GF-D8 (cell line): ENCODE measurements at places on chromosomes 11 and 22.

GRCh38 chr11:95283650-95284049, 52.6 kb upstream of the SESN3 start:
- DNase-seq = no peak

GRCh38 chr11:65439331-65440181, 17.0 kb downstream of the NEAT1 start:
- no peak for DNase-seq

DNA sequence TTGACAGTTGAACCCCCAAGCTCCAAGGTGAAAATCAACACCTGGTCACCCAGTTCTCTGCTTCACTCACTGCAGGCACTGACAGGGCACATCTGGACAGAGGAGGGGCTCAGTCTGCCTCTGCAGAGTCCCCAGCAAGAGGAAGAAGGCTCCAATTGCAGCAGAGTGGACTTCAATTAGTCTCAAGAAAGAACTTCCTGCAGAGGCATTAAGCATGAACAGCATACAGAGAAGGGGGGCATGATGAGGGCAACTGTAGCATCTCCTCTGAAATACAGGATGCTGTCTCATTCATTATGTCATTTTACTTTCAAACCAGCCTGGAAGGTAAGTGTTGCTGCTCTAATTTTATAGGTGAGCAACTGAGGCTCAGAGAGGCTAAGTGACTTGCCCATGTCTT, 11.1 kb downstream of the GDPD5 start:
- DNase-seq = no peak

DNA sequence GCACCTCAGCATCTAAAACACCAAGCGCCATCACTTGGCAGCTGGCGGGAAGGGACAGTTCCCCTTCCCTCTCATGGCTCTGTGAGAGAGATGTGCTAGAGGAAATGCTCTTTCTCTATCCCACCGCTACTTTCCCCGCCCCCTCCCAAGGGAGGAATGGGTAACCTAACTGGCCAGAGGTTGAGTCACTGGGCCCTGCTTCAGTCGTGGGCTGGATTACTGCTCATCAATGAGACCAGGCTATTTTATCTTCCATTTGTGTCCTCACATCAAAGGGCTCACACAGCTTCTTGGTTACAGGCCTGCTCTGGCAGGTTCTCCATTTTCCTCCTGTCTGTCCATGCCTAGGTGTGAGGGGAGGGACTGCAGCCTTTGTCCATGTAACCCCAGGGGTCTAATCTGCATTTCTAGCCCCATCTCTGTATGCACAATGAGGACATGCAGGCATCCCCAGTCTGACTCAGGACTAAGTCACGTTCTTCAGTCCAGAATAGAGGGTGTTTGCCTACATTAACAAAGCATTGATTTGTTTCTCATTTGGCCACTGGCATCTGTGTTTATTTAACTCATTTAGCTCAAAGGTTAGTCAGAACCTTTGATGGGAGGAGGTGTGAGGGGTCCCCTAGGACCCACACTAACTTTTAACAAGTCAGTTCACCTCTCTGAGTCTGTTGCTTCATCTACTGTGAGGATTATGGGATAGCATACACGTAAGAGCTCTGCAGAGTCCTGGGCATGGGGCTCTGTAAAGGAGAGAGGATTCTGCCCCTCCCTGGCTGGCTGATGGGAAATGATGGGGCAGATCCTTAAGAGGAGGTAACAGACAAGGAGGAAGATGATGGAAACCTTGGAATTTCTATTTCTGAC, 99.1 kb downstream of the XRRA1 start:
- no peak for DNase-seq

GRCh38 chr11:68076371-68077042, 37.7 kb downstream of the TCIRG1 start:
- DNase-seq = no peak

GRCh38 chr22:19226428-19226827, 47.9 kb upstream of the SLC25A1 start:
- no peak for DNase-seq

GRCh38 chr11:128726458-128727139, 32.7 kb downstream of the FLI1 start:
- DNase-seq = peak; percentile 99

DNA sequence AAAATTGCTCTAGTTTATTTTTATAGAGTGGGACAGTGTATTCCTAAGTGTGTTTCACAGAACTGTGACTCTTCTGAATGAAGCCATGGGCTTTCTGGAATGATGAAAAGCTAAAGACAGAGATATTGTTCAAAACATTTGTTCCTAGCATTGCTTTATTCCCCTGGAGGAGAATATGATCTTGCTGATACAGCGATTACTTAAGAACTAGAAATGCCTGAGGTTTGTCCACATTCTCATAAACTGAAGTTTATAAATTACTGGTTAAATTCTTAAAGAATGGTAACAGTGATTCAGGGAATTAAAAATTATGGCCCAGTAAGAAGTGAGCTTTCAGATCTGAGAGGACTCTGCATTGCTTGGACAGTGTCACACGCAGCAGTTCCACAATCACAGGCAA, 690.3 kb downstream of the FAM181B start:
- no peak for DNase-seq

- DNase-seq = no peak
These were observed 55.9 kb downstream of the ENDOD1 start for GRCh38 chr11:95145430-95146060.

DNA sequence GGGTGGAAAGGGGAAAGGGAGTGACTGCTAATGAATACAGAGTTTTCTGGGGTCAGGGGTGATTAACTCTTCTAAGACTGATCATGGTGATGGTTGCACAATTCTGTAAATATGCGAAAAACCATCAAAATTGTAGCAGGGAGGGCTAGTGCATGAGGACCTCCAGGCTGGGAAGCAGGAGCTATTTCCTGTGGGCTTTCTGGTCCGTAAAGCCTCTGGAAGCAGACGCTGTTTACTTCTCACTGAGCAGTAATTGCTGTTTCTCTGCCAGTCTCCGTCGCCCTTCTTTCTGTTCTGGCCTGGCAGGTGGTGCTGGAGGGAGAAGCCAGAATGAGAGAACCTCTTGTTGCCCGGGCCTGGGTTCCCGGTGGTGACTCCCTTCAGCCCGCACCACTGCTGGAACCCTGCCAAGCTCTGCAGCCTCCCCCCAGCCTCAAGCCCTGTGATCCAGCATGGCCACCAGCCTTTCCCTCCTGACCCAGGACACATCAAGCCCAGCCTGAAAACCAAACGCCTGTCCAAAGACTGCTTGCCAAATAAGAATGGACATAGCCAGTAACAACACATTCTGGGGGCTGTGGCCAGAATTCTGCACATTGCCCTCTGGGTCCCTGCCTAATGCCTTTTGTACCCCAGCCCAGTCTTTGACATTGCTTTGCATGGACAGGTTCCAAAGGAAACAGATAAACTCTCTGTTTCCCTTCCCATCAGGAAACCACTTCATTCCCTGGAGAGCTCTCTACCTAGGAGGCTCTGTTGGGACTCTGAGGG, 201.0 kb upstream of the NAV2 start:
- no peak for DNase-seq

GRCh38 chr22:47052236-47053012, 290.0 kb downstream of the TBC1D22A start:
- no peak for DNase-seq

DNA sequence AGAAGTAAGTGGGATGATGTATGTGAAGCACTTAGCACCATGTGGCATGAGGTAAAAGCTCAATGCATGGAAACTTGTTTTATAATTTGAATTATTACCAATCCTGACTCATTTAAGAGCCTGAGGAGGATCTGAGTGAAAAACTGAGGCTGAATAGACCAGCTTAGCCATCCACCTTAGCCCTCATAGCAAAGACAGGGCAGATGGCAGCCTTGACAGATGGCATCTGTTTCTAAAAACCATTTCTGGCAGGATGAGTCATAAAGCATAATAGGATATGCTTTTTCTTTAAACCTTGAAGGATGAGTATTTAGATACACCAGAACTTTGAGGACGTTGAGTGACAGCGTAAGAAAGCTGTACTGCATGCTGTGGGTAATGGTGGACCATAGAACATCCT, 61.0 kb upstream of the NAV2 start:
- DNase-seq = no peak

GRCh38 chr11:88576741-88577140, 239.2 kb upstream of the CTSC start:
- no peak for DNase-seq

DNA sequence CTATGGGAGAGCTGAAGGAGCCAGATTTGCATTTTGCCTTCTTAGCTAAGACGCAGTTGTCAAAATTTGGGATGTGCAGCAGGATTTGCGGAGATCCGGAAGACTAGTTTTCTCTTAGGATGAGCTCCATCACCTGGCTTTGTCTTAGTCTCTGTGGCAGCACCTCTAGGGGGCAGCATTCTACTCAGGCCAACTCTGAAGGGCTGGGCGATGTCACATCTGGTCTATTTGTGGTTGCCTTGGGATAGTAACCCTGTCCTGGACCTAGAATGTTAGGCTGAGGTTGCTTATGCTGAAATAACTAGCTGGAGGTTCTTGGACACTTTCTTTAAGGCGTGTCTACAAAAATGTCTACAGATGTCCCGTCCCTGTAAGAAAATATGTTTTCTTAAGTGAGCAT, 116.2 kb downstream of the FAT3 start:
- DNase-seq = no peak

DNA sequence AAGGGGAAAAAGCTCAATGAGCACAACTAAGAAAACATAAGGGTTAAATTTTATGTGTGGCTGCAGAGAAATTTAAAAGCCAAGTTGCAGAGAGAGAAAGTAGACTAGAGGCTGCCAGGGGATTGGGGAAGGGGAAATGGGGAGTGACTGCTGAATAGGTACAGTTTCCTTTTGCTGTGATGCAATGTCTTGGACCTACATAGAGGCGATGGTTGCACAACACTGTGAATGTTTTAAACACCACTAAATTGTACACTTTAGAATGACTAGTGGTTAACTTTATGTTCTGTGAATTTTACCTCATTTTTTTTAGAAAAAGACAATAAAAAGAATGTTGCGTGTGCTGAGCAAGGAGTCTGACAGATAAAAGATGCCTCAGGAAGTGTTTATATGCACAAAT, 36.5 kb downstream of the TENM4 start:
- DNase-seq = peak; percentile 21

- DNase-seq = no peak
These were observed 2.7 kb downstream of the SPA17 start for GRCh38 chr11:124676386-124676785.

- no peak for DNase-seq
These were observed 43.4 kb upstream of the NNMT start for GRCh38 chr11:114252767-114253166.

DNA sequence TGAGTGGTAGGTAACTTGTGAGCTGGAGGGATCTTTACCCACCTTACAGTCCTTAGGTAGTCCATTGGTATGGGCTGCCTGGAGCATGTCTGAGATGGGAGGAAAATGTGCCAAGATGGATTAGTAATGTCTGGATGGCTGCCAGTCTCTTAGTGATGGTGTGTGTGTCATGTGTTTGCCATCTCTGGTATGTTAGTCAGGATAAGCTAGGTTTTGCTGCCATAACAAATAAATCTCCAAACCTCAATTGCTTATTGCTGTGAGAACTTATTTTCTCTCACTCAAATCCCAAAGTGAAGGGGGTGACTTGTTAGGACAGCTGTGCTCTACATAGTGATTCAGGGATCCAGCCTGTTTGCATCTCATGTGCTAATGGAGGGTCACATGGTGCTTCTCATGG, 40.9 kb upstream of the MYEOV start:
- no peak for DNase-seq

DNA sequence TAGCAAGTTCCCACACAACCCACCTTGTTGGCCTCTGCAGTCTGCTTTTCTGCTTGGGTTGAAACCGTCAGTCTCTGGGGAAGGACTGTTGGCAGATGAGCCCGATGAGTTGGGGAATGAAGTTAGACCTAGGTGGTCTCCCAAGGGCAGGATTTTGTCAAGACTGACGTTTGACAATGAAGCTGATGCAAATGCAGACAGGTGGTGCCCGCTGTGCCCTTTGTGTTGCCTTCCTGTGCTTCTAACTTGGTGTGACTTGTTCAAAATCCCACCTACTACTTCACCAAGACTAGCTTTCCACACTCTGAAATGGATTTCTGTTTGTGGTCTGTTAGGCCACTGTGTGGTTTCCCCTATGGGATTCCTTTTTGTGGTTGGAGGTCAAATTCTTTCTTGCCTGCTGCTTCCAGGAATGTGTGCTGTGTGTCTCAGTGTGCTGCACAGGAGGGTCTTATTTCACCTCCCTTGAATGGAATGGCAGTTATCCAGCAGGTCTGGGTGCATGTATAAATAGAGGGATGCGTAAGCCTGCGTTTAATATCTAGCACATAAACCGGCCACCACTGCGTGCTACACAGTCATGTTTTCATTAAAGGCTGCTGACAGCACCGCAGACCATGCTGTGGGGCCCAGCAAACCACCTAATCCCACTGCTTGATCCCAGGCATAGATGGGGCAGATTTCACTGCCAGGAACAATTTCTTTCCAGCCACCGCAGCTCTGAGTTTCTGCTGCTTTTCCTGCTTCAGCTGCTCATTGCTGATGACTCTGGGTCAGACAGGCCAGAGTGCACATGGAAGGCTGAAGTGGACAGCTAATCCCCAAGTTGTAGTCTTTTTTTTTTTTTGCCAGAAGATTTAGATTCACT, 44.8 kb downstream of the ADAMTS8 start:
- DNase-seq = peak; percentile 87

GRCh38 chr11:20243974-20244373, 83.7 kb upstream of the DBX1 start:
- DNase-seq = no peak

DNA sequence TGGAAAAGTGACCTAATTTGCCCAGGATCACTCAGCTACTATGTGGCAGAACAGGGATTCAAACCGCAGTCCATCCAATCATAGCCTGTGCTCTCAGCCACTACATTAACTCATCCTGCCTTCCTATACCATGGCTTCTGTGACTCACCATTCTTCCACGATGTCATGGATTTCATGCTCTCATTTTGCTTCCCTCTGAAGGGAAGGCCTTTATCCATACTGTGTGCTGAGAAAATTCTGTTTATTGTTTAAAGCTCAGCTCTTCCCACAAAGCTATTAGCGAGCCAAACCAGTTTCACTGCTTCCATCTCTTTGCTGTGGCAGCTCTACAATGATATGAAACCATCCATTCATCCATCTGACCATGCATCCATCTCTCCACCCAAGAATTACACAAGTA, 289.9 kb downstream of the TENM4 start:
- DNase-seq = no peak

GRCh38 chr11:28618416-28618815, 510.2 kb downstream of the METTL15 start:
- DNase-seq = no peak

DNA sequence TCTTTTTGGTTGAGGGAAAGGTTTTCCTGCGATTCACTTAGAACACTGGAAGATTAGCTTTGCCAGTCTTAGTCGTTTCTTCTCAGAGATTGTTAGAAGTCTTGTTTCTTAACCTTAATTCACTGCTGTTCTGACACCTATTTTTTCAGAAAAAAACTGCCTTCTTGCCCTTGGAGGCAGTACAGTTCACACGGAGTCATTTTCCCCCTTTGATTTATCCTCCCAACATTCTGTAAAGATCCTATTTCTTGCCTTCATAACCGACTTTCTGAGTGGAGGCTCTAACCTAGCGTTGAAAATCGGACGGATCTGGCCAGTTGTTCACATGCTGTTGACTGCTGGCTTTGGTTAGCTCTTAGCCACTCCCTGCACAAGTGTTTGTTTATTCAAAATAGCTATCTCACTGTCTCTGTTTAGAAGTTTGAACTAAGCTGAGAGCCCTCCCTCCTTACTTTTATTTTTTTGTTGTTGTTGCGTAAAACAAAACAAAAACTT, 737 bp downstream of the BCL2L13 start:
- peak; percentile 9 for DNase-seq

GRCh38 chr11:12229450-12230229, 119.2 kb downstream of the MICAL2 start:
- DNase-seq = no peak

- DNase-seq = no peak
These were observed 125.6 kb downstream of the SNX19 start for GRCh38 chr11:130790689-130791088.
